ENCODE measurements at places on chromosomes 6 and 20.
A peak's percentile ranks its signal among the peaks of the same experiment; 100 is the strongest.

- DNase-seq: no peak
Observed at GRCh38 chr20:3248993-3249347, 10.0 kb upstream of the SLC4A11 start.

DNA sequence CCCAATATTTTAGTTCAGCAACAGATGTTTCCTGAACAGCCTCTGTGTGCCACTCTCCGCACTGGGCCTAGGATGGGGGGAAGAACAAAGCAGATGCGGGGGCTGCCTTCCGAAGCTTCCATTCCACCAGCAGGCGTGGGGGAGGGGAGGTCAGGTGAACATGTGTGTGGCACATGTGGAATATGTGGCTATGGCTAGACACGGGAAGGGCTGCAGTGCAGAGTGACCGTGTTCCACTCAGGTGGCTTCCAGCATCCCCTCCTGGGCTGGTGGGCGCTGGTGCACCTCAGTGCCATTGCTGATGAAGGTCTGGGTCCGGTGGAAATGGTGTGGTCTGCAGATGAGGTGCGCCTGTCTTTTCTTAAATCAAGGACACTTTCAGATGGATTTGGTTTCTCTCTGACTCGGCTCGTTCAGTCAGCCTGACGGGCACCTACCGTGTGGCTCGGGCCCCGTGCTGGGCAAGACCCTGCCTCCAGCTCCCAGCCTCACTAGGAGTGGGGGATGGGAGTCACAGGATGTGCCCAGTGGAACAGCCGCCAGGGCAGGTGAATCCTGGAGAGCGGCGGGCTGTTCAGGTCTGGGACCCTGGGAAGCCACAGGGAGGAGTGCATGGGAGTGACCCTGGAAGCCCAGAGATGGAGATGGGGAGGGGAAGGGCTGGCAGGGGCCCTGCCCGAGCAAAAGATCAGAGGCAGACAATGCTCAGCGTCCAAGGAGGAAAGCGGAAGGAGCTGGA lies 111.0 kb downstream of the SYCP2 start:
- DNase-seq: no peak

- DNase-seq: no peak
Observed at GRCh38 chr20:58498470-58499068, 16.6 kb downstream of the APCDD1L start.

DNA sequence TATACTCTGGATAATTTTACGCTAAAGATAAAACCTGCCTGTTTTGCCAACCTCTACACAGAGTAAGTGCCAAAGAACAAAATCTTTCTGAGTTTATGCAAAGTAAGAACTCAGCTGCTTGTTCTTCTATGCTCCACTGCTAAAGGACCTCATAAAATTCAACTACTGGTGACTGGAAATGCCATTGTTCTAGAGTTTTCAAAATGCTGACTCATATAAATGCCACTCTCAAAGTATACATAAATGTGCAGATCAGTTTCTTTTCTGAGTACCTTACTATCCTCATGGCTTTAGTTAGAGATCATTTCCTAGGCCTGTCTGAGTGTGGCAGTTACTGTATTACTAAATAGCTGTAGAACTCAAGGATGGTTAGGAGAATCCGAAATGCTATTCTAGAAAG lies 45.6 kb downstream of the LYRM4 start:
- DNase-seq: no peak

DNA sequence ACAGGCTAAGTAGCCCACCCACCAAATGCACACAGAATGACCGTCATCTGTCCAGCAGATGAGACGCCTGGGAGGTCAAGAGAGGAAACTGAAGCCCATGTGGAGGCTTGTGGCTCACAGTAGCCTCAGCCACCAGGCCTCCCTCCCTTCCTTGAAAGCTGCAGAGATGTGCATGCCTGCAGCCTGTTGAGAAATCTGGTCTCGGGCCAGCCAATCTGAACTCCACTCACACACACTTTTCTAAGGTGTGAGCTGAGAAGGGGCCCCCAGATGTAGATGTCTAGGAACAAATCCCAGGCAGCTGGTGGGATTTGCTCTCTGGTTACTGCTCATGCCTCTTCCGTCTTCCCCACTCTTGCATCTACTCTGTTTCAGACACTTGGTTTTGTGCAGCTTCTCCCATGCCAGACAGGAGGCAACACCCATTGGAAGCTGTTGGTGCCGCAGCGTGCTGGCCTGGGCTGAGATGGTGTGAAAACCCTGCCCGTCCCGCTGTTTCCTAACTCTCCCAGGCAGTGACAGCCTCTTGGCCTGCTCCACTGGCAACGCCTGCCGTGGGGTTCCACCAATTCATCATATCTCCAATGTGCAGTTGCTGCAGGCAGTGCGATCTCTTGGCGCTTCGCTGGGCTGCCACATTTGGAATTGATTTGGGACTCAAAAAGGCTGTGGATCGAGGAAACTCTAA lies 24.1 kb upstream of the PAX1 start:
- DNase-seq: no peak

DNA sequence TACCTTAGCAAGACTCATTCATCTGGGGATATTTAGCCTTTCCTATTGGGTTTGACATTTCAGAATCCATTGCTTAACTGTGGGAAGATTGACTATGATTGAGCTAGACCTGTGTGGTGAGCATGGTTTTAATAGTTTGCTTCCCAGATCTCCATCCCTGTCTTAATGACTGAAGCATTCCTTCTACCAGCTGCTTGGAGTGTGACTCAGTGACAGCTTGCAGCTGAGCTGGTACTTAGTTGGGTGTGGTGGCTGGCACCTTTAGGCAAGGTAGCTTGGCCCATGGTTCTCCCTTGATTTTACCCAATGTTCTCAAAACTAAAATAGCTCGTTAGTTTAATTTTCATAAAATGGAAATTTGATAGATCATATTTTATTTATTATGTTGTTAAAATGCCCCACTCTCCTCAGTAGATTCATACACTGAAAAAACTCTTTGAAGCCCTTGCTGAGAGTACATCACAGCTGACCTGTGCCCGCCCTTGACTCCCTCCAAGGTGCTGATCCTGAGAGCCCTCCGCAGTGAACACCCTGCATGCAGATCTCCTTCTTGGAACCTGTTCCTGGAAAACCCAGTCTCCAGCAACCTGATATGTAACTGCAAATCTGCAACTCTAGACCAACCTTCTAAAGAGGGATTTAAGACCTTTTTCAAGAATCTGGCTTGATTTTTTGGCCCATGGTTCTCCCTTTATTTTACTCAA lies 19.1 kb downstream of the DOK5 start:
- DNase-seq: no peak

GRCh38 chr6:35080016-35080680 lies 61.0 kb downstream of the TCP11 start:
- no peak for DNase-seq

GRCh38 chr6:98583506-98583905 lies 250.9 kb upstream of the POU3F2 start:
- no peak for DNase-seq

- no peak for DNase-seq
Observed at GRCh38 chr20:37331060-37331857, 14.7 kb upstream of the SRC start.

DNA sequence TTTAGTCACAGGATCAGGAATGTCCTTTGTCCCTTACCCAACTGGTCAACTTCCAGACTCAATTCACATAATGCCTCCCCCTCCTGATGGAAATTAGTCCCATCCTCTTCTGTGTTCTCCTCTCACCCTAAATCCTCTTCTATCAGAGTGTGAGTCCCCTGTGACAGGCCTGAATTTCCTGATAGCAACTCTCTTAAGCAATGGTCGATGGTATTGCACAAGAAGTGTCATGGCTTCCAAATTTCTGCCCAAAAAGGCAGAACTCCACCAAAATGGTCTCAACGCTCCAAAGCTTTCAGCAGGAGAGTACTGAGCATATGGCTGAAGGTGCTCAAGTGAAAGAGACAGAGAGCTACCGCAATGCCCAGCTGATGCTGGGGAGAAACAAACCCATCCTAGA lies 2.4 kb downstream of the PREP start:
- no peak for DNase-seq

GRCh38 chr6:31559606-31559957 lies 12.2 kb downstream of the NFKBIL1 start:
- DNase-seq: no peak

DNA sequence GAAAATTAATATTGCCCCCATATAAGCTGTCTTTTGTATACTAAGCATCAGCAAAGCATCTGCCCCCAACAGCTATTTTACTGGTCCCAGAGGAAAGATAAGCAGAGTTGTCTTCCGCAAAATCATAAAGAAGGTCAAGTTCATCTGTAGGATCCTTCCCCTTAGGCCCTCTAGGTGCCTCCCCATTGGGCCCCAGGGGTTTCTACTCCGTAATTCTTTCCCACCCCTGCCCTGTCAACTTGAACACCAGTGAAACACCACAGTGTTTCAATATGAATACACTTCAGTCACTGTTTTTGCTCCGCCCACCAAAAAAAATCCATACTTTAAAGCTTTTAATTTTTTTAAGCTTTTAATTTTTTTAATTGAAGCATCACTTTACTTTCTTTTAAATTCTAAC lies 159.2 kb downstream of the ATXN1 start:
- no peak for DNase-seq

DNA sequence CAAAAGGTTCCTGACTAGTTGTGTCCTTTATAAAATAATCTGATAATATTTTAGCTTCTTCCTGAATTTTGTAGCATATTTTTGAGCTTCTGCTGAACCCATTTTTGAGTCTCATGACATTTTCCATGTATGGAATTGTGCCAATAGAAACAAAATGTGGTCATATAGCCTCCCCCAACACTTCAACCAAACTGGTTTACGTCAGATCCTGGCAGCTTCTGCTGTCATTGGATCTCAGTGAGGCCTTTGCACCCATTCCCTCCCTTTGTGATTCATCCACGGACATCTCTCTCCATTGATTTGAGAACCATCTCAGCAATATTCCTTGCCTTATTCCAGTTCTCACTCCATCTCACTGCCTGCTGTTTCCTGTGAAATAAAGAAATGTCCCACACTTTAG lies 166.0 kb upstream of the PROKR2 start:
- DNase-seq: no peak

GRCh38 chr6:165968408-165968807 lies 199.2 kb downstream of the TBXT start:
- no peak for DNase-seq

- no peak for DNase-seq
Observed at GRCh38 chr20:58880441-58880840, 27.9 kb downstream of the GNAS start.

DNA sequence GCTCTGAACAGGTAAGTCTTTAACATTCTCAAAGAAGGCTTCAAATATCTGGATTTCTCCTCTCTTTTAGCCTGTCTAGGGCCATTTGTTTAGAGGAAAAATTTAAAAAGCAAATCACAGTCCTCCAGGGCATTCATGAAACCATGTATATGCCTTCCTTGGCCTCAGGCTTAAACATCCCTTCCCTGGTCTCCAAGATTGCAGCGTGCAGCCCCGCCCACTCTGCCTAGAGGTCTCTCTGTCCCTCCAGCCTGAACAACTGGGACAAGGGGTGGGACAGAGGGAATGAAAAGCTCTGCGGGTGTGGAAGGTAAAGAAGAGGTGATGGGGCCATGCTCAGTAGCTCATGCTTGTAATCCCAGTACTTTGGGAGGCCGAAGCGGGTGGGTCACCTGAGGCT lies 9.8 kb upstream of the CBFA2T2 start:
- DNase-seq: no peak

GRCh38 chr6:133778414-133779130 lies 110.3 kb upstream of the TCF21 start:
- DNase-seq: peak; percentile 42

DNA sequence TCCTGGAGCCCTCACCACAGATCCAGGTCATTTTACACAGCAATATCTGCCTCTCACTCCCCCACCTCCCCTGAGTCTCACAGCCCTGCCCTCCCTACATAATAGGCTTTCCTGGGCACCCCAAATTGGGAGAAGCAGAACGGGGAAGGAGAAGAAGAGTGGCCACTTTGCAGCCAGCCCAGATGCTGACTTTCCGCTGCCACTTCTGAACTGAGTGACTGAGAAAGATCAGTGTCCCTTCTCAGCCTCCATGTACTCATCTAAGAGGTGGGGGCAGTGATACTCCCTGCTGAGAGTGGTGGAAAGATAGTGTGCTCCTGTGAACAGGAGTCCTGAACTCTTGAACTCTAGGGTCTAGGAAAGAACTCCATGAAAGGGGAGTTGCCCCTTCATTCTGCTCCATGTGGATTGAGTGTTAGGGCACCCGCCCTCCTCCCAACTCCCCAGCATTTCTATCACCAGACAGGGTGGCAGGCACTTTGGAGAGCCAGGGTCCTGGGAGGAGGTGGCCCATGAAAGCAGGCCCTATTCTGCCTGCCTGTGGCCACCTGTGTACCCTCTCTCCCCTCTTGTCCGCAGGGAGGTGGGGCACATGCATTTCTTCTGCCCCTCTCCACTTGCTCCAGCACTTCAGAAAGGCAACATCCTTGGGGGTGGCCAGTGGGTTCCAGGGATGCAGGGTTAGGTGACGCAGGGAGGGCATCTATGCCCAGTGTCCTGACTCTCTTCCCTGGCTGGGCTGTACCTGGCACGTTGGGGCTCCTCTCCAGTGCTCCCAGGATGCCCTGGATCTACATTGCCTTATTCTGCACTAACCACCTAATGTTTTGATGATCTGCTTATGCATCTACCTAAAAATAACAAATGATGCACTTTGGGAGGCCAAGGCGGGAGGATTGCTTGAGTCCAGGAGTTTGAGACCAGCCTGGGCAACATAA lies 38.3 kb upstream of the MRPS18A start:
- DNase-seq: no peak

GRCh38 chr6:46949632-46950280 lies 28.0 kb upstream of the ADGRF5 start:
- DNase-seq: no peak

DNA sequence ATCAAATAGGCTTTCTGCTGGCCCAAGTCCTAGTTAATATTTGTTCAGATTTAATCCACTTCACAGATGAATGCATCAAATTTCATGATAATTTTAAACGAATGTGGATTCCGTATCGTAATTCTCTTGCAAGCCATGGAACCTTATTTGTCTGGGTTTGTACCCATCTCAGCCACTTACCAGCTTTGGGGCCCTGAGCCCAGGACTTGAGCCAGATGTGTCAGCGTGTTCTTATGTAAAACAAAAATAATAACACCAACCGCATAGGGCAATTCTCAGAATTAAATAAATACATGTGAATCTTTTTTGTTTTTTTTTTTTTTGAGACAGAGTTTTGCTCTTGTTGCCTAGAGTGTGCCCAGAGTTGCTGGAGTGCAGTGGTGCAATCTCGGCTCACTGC lies 282.5 kb upstream of the PLCB4 start:
- no peak for DNase-seq

DNA sequence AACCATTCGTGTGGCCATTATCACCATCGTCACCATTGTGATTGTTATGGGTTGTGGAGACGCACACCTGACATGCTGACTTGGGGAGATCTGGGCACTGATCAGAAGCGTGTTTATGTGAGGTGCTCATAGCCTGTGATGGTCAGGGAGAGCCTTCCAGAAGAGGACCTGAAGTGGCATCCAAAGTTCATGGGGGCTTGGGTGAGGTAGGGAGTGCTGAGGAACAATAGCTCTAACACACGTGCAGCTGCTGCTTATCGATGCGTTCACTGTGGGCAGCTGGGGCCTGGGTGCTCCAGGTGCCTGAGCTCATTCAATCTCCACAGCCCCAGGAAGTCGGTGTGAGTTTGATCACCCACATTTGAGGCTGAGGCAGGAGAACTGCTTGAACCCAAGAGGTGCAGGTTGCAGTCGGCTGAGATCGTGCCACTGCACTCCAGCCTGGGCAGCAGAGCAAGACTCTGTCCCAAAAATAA lies 227.3 kb downstream of the PREX1 start:
- no peak for DNase-seq

GRCh38 chr20:39421571-39422105 lies 459.5 kb downstream of the DHX35 start:
- no peak for DNase-seq

All from hepatic stellate cell (primary cell).